Uterus (tissue), 4 donors: ENCODE measurements at places on chromosomes 3 and 15.

GRCh38 chr3:27642796-27643195 lies 79.3 kb downstream of the EOMES start:
- H3K27me3 ChIP-seq, result no peaks in the 10 kb centered on the region
- H3K4me1 ChIP-seq, result no peaks in the 10 kb centered on the region
- no peaks in the 10 kb centered on the region for H3K36me3 ChIP-seq
- no peak for DNase-seq

DNA sequence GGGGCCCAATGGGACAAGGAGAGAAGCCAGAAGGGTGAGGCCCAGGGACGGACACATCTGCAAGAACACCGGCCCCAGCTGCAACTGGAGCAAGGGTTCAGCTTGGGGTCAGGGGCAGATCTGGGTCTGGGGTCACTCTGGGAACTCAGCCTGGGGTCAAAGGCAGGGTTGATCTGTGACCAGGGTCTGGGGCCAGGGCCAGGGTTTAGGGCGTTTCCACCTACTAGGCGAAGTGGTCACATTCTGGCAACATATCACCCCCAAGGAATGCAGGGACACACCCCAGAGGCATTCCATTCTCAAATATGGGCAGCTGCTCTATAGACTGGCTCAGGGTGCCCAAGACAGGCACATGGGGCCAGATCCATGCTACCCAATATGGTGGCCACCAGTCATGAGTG lies 9.0 kb downstream of the UROC1 start:
- no peaks in the 10 kb centered on the region for H3K4me1 ChIP-seq
- no peak overlapping the region for H3K4me3 ChIP-seq
- H3K36me3 ChIP-seq, result no peaks in the 10 kb centered on the region
- no peak for DNase-seq
- H3K27ac ChIP-seq, result no peak overlapping the region
- H3K27me3 ChIP-seq, result no peaks in the 10 kb centered on the region

DNA sequence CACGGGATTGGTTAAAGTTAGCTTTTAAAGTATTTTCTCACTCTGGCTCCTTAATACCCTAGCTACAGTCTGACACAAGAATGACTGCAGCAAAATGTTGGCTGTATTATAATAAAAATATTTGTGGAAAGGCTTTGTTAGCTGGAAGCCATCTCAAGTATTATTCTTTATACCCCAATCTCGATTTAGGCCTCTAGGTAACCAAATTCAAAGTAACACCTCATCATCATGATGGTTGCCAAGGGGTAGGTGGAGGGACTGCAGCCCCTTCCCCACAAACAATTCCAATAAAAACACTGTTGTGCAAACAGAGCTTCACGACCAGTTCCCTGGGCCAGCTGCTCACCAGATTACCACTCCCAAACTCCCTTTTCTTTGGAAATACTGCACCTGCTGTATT lies 759 bp upstream of the GMPS start:
- H3K27me3 ChIP-seq, result no peaks in the 10 kb centered on the region
- no peak for DNase-seq
- H3K36me3 ChIP-seq, result no peaks in the 10 kb centered on the region
- peak overlapping the region; percentile 98 for H3K27ac ChIP-seq

GRCh38 chr3:23659274-23659673 lies 146.5 kb upstream of the UBE2E1 start:
- no peak overlapping the region for H3K27ac ChIP-seq
- H3K4me3 ChIP-seq, result no peak overlapping the region
- DNase-seq, result no peak
- H3K4me1 ChIP-seq, result no peaks in the 10 kb centered on the region

GRCh38 chr3:30621576-30621975 lies 15.2 kb downstream of the TGFBR2 start:
- no peak overlapping the region for H3K4me3 ChIP-seq
- H3K27ac ChIP-seq, result no peak overlapping the region
- H3K4me1 ChIP-seq, result peaks cover 8% of the 10 kb centered on the region
- H3K36me3 ChIP-seq, result no peaks in the 10 kb centered on the region

DNA sequence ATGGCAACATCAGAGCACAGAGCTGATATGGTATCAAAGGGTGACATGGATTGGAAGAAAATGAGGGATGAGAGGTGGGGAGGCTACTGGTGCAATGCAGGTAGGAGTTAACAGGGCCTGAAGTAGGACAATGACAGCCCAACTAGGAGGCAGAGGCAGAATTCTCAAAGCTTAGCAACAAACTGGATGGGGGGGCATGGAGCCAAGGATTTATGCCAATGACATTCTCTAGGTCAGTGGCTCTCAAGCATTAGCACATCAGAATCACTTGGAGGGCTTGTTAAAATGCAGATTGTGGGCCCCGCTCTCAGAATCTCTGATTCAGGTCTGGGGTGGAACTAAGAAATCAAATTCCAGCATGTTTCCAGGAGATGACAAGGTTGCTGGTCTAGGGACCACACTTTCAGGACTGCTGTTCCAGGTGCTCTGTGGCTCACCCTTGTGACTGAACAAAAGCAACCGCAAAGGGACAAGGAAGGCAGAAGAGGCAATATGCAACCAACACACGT lies 98.0 kb upstream of the TNIK start:
- no peak overlapping the region for H3K4me3 ChIP-seq
- no peaks in the 10 kb centered on the region for H3K36me3 ChIP-seq
- H3K27ac ChIP-seq, result no peak overlapping the region
- H3K4me1 ChIP-seq, result no peaks in the 10 kb centered on the region
- H3K27me3 ChIP-seq, result no peaks in the 10 kb centered on the region

DNA sequence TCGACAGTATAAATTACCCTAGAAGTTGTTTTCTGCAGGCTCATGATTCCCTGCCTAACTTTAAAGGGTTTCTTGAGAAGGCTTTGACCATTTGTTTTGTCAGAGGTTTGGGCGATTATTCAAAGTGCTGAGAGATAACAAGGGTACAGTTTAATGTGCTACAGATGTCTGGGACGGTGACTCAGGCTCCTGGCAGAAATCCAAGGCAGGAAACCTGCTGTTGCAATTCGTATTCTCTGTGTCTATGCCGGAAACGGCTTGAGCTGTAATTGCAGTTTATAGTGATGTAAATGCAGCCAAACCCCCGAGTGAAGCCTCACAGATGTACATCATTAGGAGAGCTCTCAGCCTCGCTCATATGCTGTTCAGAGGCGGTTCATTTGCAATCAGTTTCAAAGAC lies 65.6 kb downstream of the SYNPR start:
- no peaks in the 10 kb centered on the region for H3K27me3 ChIP-seq
- H3K27ac ChIP-seq, result no peak overlapping the region
- peak; percentile 95 for DNase-seq

DNA sequence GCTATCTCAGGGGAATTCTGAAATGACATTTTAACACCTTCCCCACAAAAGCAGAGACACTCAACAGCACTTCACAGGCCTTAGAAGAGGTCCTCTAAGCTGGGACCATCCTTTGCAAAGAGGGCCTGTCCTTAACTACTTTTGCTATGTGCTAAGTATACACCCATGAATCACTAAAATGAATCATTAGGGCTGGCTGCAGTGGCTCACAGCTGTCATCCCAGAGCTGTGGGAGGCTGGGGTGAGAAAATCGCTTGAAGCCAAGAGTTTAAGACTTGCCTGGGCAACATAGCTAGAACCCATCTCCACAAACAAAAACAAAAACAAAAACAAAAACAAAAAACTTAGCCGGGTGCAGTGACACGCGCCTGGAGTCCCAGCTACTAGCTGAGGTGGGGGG lies 53.9 kb upstream of the MELTF start:
- DNase-seq, result no peak
- no peaks in the 10 kb centered on the region for H3K27me3 ChIP-seq
- H3K36me3 ChIP-seq, result no peaks in the 10 kb centered on the region
- no peak overlapping the region for H3K4me3 ChIP-seq

GRCh38 chr3:149388531-149389417 lies 11.3 kb upstream of the TM4SF1 start:
- H3K27me3 ChIP-seq, result no peaks in the 10 kb centered on the region
- no peaks in the 10 kb centered on the region for H3K4me1 ChIP-seq
- no peaks in the 10 kb centered on the region for H3K36me3 ChIP-seq

DNA sequence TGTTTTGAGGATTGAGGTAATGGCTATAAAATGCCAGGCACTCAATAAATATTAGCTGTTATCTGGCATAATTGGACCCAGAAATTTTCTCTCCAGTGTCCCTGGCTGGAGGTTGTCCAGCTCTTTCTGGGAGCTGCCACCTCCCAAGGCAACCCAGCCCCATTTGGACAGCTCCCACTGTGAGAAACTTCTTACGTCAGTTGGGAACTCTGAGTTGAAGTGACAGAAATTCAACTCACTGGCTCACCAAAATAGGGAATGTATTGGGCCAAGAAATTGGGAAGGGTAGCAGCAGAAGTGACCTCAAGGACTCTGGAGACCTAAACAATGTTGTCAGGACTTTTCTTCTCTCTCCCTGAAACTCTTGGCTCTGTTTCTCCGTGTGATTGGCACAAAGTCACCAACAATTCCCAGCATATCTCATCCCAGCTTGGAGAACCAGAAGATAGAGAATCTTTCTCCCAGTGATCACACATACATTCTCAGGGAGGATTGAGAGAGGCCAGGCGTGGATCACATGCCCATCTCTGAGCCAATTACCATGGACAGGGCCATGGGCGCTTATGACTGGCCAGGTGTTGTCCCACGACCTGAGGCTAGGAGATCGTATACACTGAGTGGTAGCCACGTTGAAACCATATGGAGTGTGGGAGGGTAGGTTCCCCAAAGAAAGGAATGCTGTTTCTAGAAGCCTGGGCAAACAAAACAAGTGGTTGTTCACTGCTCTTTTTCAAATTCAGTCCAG lies 22.5 kb upstream of the HCN4 start:
- DNase-seq, result no peak
- no peak overlapping the region for H3K4me3 ChIP-seq
- H3K4me1 ChIP-seq, result no peaks in the 10 kb centered on the region
- H3K36me3 ChIP-seq, result no peaks in the 10 kb centered on the region
- H3K27ac ChIP-seq, result no peak overlapping the region
- no peaks in the 10 kb centered on the region for H3K27me3 ChIP-seq

DNA sequence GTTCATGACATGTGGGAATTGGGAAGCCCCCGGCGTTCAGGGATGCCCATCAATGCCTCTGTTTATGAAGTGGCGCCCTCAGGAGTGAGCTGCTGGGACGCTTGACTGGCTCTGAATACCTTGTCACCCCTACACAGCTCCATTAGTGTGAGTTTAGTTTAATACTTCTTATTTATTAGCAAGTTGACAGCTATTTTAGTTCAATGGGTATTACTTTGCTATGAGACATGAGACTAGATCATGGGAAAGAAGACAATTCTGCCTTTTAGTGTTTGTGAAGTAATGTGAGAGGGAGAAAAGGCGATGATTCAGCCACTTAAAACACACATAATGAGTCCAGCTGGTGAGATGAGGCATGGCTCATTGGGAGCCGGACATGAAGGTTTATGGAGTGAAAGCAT lies 678.5 kb downstream of the NR2F2 start:
- no peaks in the 10 kb centered on the region for H3K4me1 ChIP-seq
- no peaks in the 10 kb centered on the region for H3K36me3 ChIP-seq
- no peak overlapping the region for H3K4me3 ChIP-seq
- H3K27me3 ChIP-seq, result no peaks in the 10 kb centered on the region
- DNase-seq, result no peak

GRCh38 chr15:95464509-95464908 lies 866.0 kb upstream of the NR2F2 start:
- H3K36me3 ChIP-seq, result no peaks in the 10 kb centered on the region
- H3K4me1 ChIP-seq, result no peaks in the 10 kb centered on the region
- peak overlapping the region; percentile 22 for H3K4me3 ChIP-seq
- no peaks in the 10 kb centered on the region for H3K27me3 ChIP-seq
- DNase-seq, result peak; percentile 76
- H3K27ac ChIP-seq, result peak overlapping the region; percentile 23

DNA sequence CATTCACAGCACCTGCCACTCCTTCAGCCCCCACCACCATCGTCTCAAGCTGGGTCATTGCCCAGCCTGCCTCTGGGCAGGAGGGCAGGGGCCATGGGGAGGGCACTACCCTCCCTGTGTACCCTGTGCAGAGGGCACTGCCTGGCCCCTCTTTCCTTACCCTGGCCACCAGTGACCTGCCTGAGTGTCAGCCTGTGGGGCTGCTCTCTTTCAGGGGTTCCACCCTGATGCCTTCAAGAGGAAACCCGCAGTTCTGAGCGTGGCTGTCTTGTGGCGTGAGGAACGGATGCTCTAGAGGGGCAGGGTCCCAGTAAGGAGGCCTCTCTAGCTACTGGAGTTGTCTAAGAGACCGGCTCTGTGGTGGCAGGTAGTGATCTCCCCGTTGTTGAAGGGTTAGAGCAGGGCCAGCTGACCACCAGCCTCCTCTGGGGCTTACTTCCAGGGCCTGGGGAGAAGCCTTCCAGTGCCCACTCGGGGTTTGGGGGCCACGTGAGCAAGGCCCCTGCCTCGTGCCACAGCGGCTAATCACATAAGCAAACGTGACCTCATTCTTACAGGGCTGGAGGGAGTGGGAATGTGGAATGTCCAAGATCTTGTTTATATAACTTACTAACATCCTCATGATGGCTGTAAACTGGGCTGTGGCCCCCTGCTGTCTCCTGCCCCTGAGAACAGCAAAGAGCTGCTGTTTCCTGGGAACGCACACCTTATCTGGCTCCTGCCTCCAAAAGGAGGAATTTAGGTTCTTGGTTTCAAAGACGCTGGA lies 31.4 kb upstream of the SEC13 start:
- H3K27ac ChIP-seq, result no peak overlapping the region
- DNase-seq, result no peak
- no peaks in the 10 kb centered on the region for H3K36me3 ChIP-seq
- H3K4me3 ChIP-seq, result no peak overlapping the region

DNA sequence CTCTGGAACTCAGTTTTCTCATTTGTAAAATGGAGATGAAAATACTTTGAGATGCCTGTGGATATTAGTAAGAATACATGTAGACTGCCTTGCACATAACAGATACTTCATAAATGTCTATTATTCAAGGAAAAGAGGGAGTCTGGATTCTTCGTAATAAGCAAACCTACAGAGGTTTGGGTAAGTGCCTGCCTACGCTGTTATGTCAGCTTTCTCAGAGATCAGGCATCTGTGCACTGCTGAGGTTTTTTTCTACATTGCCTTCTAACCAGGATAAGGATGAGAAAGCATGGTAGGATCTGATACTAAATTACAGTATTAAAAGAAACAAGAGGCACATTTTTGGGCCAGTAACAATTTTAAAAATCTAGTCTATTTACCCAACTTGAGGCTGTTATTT lies 10.9 kb downstream of the MCTP2 start:
- no peaks in the 10 kb centered on the region for H3K4me1 ChIP-seq
- H3K27me3 ChIP-seq, result no peaks in the 10 kb centered on the region
- no peak overlapping the region for H3K27ac ChIP-seq
- no peak overlapping the region for H3K4me3 ChIP-seq
- no peaks in the 10 kb centered on the region for H3K36me3 ChIP-seq
- no peak for DNase-seq
